Activated CD8-positive, alpha-beta memory T cell treated with anti-CD3 and anti-CD28 coated beads for 1 hour (primary cell): ENCODE measurements at places on chromosomes 4 and X.

DNA sequence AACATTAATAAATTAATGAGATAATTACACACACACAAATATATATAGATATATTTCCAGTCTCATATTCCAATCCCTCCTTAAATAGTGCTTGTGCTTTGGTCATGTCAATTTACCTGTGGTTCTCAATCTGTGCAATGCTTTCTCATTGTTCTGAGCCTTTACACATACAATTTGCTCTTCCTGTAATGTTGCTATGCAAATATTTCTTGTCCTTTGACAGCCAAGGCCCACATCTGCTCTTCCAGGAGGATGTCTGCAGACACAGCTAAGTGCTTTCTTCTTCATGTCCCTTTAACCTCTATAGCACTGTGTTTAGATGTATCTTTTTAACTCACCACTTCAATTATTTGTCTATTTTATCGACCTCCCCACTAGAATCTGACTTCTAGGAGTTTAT is 67.3 kb upstream of the RAPGEF2 start:
- DNase-seq = no peak

DNA sequence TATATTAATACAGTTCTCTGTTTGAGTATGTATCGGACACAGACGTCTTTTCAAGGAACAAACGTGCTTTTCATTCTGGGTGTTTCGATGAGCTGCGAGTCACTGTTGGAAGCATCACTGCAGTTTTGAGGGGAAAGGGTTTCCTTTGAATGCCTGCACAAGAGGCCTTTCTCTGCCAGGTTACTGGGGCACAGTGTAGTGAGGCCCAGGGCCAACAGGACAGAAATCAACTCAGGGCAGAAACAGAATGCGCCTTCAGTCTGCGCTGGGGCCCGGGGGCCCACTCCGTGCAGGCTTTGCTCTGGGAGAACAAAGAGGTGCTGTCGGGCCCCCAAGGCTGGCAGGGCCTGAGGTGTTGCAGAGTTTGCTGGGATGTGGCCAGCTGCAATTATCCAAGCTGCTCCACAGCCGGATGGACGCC is 2.3 kb upstream of the PPP2R3B start:
- no peak for DNase-seq

GRCh38 chr4:172149329-172149728 is 336.1 kb downstream of the GALNTL6 start:
- no peak for DNase-seq

GRCh38 chr4:72318421-72319170 is 250.4 kb downstream of the ADAMTS3 start:
- DNase-seq = no peak

GRCh38 chr4:112594993-112595392 is 41.7 kb downstream of the ZGRF1 start:
- no peak for DNase-seq

DNA sequence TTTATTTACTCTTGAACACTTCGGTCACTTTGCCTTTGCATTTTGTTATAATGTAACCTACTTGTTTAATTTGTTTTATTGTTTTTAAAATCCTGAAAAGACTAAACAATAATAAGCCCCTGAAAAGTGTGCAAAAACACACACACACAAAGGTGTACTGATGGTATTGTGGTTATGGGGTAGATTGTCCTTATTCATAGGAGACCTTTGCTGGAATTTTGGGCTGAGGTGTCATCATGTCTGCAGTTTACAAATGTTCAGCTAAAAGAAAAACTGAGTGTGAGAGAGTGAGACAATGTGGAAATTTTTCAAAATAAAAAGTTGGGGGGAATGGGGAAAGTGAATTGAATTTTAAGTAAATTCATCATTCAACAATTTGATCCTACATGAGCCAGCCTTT is 174.9 kb downstream of the QDPR start:
- DNase-seq = no peak

GRCh38 chrX:16320765-16321355 is 153.6 kb downstream of the MAGEB17 start:
- DNase-seq = no peak

DNA sequence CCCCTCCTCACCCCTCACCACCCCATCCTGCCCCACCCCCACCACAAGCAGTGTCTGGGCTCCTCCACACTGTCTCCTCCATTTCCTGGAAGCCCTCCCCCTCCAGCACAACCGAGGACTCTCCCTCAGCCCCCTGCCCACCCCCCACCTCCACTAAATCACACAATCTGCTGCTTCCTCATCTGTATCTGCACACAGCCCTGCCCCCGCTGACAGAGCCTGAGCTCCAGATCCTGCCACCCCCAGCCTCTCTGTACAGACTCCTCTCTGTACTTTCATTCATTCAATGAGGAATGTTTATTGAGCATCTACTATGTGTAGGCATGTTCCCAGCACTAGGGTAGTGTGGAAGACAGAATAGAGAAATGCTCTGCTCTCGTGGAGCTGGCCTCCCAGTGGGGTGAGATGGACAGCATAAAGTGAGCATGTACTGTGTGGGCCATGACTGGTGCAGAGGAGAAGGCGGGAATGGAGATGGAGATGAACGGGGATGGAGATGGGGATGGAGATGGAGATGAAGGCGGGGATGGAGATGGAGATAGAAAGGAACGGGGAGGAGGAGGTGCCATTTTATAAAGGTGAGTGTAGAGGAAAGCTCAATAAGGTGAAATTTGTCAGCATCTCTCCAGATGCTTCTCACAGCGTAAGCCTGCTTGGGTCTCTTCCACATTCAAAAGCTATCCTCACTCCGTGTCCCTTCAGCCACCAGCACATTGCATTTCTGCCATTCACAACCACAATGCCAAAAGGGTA is 2.5 kb upstream of the PPP2R2C start:
- no peak for DNase-seq

DNA sequence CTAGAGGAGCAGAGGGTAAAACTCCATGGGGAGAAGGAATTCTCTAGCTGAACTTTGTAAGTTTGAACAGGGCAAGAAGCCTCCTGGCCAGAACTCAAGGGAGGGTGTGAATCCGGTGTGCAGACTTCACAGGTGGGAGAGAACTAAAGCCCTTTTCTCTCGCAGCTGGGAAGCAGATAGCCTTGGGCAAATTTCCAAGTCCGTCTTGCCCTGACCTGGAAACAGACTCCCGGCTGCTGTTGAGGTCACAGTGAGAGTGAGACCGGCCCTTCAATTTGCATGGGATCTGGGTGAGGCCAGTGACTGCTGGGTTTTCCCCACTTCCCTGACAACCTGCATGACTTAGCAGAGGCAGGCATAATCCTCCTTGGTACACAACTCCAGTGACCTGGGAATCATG is 94.5 kb upstream of the ZNF827 start:
- DNase-seq = no peak

DNA sequence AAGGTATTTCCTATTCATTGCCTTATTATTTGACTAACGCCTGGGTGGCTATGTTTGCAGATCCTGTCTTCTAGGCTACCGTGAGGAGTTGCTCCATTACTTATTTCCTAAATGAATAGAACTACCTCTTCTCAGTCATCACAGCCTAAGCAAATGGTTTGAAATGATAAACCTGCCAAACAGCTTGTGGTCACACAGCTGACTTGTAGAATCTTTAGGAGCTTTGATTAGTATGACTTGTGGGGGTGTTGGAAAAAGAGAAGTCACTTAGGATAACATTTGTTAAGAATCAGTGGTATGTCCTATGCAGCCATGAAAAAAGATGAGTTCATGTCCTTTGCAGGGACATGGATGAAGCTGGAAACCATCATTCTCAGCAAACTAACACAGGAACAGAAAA is 169.3 kb downstream of the PPARGC1A start:
- no peak for DNase-seq

GRCh38 chr4:23001478-23001877 is 308.7 kb downstream of the GBA3 start:
- DNase-seq = no peak

DNA sequence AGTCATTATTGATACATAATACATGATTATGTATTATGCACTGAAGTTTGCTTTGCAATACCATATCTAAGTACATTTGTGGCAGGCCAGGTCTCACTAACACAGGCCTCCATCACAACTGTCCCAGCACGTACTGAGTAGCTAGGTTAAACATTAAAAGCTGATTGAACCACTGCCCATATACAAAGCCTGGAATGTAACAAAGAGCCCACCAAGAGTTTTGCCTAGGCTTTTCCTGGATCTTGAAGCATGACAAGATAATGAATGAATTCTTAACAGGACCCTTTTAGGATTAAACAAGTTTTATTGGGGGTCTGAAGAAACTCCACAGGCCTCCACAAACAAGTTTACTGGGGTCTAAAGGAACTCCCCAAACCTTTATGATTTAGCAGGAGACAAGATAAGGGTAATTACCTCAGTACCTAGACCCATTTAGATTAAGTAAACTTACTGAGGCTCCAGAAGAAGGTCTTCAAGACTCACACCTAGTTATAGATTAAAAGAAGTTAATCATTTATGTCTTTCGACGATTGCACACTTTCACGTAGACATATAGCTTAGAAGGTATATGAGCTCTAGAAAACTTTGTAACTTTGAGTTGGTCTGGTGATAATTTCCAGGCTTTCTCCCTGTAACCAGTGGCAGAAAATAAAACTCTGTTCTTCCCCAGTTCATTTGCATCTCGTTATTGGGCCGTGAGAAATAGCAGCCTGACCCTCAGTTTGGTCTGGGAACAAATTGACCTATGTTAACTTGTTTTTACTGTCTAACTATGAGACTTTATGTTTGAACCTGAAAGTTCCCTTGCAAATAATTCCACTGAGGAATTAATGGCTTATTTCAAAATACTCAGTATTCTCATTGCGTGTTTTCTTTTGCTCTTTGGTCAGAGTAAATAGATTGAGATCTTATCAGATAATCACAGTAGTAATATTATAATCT is 84.8 kb downstream of the PHEX start:
- DNase-seq = no peak

DNA sequence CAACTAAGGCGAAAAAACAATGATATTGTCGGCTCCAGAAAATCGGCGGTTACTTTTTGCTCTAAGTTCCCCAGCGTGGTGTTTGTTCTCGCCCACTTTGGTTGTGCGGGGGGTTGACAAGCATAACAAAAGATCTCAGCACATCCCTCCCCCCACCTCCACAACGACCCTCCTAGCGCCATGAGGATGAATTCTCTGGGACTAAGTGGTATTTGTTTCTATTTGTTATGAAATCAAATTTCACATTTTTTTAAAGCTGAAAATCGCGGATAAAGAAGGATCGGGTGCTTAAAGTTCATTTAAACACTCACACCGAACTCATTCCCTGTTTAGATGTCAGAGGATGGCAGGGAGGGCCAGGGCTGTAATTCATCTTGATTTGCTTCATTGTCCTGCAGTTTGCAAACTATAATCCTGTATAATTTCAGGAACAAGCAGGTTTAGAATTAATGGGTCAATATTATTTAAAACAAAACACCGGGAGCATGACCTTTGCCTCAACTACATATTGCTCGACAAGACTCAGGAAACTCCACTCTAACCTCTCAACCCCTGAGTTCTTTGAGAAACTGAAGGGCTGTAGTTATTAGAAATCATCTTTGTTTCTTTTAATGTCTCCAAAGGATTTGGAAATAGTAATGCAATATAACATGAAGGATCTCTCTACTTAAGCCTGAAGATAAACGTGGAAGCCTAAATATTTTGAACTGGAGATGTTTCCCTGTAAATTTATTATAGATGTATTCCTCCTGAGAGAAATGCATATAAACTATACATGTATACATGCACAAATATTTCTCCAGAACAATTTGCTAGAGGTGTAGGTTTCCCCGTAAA is 6.4 kb downstream of the PITX2 start:
- DNase-seq = no peak
